Lung (tissue), 17 donors: ENCODE measurements at places on chromosomes 13 and 19. TPM values are rescaled to one million over a fixed set of nuclear protein-coding genes. Genes with fewer than 3 reads are reported as not detected.

- no peak overlapping the region for H3K4me3 ChIP-seq
- DNase-seq, result no peak
- no peak overlapping the region for H3K27ac ChIP-seq
- no peaks in the 10 kb centered on the region for H3K27me3 ChIP-seq
- H3K36me3 ChIP-seq, result no peaks in the 10 kb centered on the region
These were observed 10.0 kb upstream of the OR10H2 start for GRCh38 chr19:15717809-15718208.

DNA sequence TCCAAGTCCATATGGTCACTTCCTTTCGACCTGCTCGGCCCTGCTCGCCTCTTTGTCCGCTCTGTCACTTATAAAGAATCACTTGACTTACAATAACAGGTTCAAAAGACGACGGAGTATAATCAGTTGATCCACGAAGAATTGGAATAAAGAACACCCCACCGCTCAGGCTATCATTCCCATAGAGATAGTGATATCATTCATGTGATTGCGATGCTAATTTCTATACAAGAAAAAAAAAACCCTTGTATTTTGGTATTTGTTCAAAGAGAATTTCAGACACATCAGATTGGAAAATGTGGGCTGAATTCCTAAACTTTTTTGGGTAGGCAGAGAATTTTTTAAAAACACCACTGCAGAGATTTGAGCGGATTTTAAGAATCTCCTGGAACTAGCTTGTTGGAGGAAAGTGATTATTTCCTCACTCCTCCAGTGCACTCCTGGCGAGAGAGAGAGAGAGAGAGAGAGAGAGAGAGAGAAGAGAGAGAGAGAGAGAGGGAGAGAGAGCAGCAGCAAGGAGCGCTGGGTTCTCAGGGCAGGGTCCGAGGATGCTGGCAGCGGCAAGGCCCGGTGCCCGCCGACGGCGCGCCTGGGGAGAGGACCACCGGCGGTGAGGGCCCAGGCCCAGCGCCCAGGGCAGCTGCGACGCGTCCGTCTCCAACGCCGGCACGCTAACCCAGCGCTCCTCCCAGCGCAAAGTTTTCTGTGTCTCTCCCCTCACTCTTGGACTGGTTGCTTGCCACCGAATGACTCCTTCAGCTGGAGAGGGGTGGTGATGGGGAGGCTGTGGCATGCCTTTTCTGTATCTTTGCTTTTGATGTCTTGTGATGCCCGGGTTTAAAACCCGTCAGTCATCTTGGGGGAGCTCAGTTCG, 149.0 kb upstream of the ZNF536 start:
- no peak overlapping the region for H3K4me3 ChIP-seq
- no peak overlapping the region for H3K27ac ChIP-seq
- peak; percentile 66 for DNase-seq
- peaks cover 13% of the 10 kb centered on the region for H3K4me1 ChIP-seq

GRCh38 chr13:76684336-76684735, 201.9 kb downstream of the KCTD12 start:
- no peak overlapping the region for H3K27ac ChIP-seq
- no peak overlapping the region for H3K4me3 ChIP-seq
- DNase-seq, result no peak
- peaks cover 2% of the 10 kb centered on the region for H3K4me1 ChIP-seq
- H3K36me3 ChIP-seq, result no peaks in the 10 kb centered on the region

DNA sequence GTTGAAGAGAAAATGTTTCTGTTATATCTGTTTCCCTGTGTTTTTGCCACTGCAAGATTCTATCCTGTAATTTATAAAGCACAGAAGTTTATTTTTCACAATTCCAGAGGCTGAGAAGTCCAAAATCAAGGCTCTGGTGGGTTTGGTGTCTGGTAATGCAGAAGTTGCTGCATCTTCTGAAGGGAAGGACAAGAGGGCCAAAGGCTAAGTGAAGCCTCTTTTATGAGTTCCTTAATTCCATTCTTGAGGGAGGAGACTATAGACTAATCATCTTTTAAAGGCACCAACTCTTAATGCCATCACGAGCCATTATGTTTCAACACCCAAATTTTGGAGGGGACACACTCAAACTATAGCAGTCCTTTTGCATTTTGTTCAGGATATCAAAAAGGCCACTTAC, 34.1 kb upstream of the WDFY2 start:
- H3K27ac ChIP-seq, result no peak overlapping the region
- no peak overlapping the region for H3K4me3 ChIP-seq
- H3K4me1 ChIP-seq, result no peaks in the 10 kb centered on the region
- no peak for DNase-seq
- no peaks in the 10 kb centered on the region for H3K27me3 ChIP-seq

DNA sequence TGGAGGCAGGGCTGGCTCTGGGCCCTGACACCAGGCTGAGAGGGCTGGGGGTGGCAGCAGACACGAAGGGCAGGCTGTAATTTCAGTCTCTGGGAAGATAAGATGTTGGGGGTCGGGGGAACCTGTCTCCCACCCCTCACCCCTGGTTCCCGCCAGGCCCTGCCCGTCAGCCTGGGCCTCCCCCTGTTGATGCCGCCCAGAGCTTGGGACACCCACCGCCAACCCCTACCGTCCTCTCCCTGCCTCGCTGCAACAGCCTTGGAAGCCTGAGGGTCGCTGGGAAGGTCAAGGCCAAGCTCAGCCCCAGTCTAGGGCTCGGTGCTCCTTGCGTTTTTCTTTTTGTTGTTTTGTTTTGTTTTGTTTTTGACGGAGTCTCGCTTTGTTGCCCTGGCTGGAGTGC, 14.5 kb downstream of the PALM start:
- peaks cover 21% of the 10 kb centered on the region for H3K4me1 ChIP-seq
- H3K27ac ChIP-seq, result no peak overlapping the region
- H3K36me3 ChIP-seq, result no peaks in the 10 kb centered on the region
- no peaks in the 10 kb centered on the region for H3K27me3 ChIP-seq

DNA sequence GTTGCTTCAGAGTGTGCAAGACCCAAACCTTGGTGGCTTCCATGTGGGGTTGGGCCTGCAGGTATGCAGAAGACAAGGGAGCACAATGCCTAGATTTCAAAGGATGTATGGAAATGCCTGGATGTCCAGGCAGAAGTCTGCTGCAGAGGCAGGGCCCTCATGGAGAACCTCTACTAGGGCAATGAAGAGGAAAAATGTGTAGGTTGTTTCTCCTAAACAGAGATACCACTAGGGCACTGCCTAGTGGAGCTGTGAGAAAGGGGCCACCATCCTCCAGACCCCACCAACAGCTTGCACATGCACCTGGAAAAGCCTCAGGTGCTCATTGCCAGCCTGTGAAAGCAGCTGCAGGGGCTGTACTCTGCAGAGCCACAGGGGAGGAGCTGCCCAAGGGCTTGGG, 532.6 kb upstream of the GPC6 start:
- no peak overlapping the region for H3K4me3 ChIP-seq
- no peak for DNase-seq
- no peaks in the 10 kb centered on the region for H3K4me1 ChIP-seq
- H3K36me3 ChIP-seq, result no peaks in the 10 kb centered on the region
- H3K27ac ChIP-seq, result no peak overlapping the region
- H3K27me3 ChIP-seq, result no peaks in the 10 kb centered on the region

The NOP53 gene
- 198 TPM for polyA plus RNA-seq

The GRIK5 gene
- 0.26 TPM for polyA plus RNA-seq

The CFAP97D2 gene
- 1.6 TPM for polyA plus RNA-seq
